ENCODE measurements at places on chromosomes 11 and 22.

DNA sequence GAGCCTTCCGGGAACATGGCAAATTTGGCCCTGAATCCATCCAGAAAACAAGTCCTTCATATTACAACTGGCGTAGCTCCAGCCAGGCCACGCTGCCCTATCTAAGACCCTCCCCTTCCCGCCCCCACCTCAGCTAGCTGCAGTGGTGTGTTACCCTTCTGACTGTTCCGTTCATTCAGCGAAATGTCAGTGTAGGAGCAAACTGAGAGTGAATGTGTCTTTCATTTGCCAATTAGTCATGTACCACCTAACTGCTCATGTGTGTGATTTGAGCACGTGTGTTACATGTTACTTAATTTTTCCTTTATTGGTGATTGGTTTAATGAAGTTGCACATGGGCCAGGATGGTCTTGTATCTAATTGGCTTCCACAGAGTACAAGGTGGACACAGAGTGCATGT is 34.8 kb upstream of the POU2AF1 start:
- no peak for DNase-seq

GRCh38 chr11:102783016-102783415 is 2.6 kb upstream of the MMP10 start:
- DNase-seq: no peak

GRCh38 chr22:42793848-42794405 is 63.1 kb downstream of the ARFGAP3 start:
- no peak for DNase-seq

- DNase-seq: no peak
These were observed 606.6 kb downstream of the TBC1D22A start for GRCh38 chr22:47369020-47369419.

- no peak for DNase-seq
These were observed 33.1 kb upstream of the PAMR1 start for GRCh38 chr11:35558513-35558912.

DNA sequence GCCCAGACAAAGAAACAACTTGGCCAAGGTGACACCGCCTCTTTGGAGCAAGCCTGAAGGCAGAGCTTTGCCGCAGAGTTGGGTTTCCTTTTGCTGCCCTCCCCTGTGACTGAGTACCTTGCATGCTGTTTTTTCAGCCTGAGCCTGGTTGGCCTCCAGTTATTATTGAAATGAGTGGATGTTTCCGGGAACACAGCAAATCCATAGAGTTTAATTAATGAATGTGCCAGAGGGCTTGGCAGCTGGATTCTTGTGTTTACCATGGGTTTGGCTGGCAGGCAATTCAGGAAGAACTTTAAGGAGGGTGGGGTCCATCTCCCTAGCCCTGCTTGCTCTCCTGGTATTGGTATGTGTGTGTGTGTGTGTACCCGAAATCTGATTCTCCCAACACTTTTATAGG is 65.6 kb upstream of the CRYBB3 start:
- no peak for DNase-seq

DNA sequence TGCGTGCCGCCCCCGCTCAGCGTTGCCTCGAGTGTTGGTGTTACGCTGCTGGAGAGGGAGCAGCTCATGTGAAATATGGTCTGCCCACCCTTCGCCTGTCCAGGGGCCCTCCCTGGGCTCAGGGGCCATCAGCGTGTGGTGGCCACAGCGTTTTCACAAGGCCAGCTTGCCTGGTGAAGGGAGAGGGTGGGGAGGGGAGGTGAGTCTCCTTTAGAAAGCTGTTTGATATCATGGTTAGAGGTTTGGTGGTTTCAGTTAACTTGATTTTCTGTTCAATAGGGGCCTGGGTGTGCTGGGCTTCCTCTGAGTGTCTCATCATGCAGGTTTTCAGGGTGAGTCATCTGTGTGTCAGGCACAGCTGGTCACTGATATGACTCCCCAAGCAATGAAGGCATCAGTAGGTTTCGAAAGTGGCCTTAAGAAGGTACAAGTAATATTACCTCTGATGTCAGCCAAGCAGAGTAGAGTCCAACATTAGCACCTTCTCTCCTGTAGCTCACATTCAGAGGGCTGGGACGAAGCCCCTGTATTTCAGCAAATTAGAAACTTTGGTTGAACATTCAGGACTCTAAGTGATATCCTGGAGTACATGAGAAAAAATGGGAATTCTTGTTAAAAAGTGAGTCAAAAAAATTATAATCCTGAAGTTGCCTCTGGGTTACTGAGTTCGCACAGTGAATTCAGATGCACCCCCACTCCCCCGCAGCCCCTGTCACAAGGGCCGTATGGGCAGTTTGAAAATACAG is 172.5 kb downstream of the TBC1D22A start:
- no peak for DNase-seq

- DNase-seq: no peak
These were observed 1.5 kb downstream of the RFPL2 start for GRCh38 chr22:32203181-32204039.

DNA sequence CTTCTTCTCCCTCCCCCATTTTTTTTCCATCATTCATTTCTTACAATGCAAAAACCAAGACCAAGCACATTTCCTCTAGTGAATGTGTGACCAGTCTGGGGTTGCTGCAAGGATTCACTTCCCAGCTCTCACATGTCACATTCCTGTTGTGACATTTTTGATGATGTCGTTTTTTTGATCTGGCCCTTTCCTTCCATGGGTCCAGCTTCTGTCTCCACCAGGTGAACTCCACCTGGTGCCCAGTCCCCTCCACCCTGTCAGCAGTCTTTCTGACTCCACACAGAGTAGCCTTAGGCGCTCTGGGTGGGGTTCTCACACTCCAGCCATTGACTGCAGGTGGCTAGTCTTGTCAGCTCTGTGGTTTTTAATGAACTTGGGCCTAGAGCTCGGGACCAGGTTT is 15.6 kb downstream of the PANX1 start:
- no peak for DNase-seq

GRCh38 chr11:41943656-41944055 is 484.2 kb upstream of the LRRC4C start:
- DNase-seq: no peak

GRCh38 chr11:12631651-12632050 is 42.6 kb upstream of the TEAD1 start:
- DNase-seq: no peak

DNA sequence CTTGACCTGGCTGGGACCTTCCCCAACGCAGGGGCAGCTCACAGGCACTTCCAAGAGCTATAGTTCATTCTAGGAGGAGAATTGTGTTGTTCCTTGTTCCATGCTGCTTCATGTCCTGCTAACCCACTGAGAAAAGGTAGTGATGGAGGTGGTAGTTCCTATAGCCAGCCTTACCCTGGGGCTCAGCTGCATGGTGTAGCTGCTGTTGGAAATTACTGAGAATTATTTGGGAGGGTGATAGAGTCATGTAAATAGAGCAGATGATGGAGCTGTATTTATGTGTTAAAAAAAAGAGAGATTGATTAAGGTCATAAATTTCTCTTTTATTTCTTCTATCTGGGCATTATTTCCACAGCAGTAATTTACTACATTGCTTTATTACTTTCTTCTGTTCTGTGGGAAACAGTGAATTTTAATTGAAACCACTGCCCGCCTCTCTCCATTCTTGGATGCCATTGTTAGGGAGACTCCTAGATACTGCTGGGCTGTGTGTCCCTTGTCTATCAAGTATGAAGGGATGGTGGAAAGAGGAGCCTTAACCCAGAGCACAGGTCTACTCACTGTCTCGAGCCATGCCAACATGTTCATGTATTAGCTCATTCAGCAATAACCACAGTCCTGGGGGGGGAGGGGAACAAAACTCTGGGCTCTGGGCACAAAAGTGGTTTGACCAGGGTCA is 309.2 kb downstream of the FAT3 start:
- DNase-seq: no peak

- DNase-seq: no peak
These were observed 4.6 kb downstream of the PRR5L start for GRCh38 chr11:36300650-36301049.

- no peak for DNase-seq
These were observed 2.9 kb downstream of the SERPIND1 start for GRCh38 chr22:20776624-20777405.

GRCh38 chr22:39352306-39352891 is 2.6 kb downstream of the SYNGR1 start:
- DNase-seq: no peak

GRCh38 chr22:38318792-38319773 is 1.9 kb upstream of the CSNK1E start:
- no peak for DNase-seq

- no peak for DNase-seq
These were observed 6.4 kb upstream of the EXPH5 start for GRCh38 chr11:108599978-108600377.

DNA sequence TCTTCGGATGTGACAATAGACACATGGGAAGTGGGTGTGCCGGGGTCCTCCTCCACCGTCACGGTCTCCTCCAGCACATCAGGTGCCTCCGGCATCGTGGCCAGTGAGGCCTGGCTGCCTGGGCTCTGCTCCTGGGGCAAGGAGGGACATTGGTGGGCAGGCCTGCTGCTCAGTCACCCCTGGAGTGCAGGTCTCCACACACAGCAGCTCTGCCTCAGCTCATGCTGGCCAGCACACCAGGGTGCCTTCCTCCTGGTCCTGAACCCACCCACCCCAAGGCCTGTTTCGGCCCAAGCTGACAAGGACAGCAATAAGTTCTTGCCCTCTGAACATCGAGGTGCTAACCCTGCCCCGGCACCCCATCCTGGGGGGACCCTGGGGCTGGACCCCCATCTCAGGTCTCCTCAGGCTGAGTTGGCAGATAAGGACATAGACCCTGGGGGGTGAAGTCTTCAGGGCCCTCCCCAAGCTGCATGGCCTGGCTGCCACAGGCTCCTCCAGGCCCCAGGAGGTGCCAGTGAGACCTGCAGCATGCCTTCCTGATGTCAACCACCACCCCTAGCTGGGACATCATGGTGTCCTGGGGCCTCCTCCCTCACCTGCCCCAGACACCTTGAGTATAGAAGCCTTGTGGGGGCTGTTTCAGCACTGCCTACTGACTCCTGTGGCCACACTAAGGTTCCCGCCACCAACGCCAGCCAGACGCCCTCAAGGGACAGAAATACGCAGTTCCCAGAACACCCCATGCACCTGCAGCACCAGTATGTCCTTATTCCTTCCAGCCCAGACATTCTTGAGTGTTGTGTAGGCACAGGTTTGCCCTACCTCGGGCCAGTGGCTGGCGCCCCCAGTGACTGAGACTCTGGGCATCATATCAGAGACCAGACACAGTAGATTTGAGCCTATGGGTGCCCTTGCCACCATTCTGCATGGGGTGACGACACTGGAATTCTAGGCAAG is 34.4 kb downstream of the ARVCF start:
- peak; percentile 12 for DNase-seq

DNA sequence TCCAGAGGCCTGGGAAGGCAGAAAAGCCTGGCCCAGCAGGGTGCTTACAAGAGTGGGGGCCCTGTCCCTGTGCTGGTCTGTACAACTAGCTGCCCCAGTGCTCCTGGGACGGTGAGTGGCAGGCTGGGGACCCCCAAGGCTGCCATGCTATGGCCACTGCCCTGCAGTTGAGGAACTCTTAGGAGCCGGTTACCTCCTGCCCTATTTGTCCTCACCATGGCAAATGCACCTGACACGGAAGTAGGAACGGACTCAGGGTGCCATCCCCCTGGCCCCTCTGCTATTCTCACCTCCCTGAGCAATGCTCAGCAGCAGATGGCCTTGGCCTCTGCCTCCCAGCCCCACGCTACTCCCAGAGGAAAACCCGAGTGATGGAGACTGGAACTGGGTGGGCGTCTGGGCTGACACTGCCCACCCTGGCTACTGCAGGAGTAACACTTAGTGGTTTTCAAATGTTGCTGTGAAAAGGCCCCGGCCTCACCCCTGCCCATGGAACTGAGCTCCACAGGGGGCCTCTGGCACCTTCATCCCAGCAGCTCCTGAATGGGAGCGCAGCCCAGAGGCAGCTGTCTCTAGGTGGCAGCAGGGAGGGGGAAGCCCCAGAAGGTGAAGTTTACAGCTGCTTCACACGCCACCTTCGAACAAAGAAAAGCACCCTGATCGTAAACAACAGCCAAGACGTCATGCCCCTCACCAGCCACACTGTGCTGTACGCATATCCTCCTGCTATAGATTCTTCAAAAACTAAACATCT is 105.3 kb downstream of the CTTN start:
- DNase-seq: no peak

DNA sequence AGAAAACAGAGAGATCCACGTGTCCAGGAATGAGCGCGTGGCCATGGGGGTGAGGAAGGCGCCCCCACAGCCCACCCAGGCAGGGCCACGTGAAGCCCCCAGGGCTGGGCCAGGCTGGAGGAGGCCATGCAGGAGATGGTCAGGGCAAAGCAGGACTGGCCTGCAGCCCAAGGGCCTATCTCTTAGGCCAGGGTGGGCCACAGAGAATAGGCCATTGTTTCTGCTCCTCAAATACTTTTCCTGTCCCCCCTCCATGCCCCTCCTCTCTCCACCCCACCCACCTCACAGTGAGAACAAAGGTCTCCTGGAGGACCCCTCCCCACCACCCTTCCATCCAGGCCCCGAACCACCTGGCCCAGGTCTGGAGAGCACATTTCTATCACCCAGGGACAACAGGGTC is 8.3 kb upstream of the CDC42EP1 start:
- DNase-seq: no peak

GRCh38 chr11:95655536-95655935 is 134.0 kb downstream of the FAM76B start:
- no peak for DNase-seq

DNA sequence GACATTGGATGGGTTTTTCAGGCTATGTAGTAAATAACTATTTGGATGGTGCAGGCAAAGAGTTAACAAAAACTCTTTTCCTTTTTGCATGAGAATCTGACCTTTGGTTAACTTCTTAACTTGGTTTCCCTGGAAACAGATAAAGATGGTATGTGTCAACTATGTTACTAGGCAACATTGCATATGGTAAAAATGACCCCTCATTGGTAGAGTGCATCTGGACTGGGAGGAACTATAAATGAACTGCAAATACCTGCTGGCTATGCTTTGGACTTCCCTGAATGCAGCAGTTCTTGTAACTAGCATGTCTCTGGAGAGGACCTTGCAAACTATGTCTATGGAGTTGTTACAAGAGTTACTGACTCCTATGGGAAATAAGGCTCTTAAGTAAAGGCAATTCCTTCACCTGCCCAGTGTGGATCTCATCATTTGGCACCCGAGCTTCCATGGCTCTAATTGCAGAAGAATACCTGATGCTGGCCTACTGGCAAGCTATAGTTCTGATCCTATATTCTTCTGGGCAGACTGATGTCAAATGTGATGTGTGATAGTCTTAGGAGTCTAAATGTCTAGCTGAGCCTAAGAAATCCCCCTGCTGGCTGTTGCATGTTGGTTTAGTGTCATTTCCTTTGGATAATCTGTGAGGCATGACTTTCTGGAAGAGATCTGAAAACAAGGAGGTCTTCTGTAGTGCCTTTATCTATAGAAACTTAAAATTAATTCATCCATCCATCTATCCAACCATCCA is 126.7 kb upstream of the MTMR2 start:
- DNase-seq: no peak
